ENCODE measurements at places on chromosomes 2 and 18. TPM values are rescaled to one million over a fixed set of nuclear protein-coding genes. Genes with fewer than 3 reads are reported as not detected.

DNA sequence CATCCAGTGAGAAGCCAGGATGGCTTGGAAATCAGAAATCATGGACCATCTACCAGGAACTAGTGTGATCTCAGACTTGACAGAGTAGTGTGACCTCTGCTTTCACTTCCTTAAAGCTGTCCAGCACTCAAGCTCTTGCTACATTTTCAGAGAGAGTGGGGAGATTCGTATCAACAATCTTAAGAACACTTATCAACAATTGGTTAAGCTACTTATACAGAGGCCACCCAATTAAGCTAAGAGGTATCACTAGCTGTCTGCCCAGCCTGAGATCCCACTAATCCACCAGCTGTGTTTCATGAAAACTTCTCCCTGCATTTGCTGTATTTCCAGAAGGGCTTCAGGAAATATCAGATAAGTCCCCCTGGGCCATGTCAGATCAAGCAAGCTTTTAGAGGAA is 4.2 kb downstream of the RPRM start:
- no peaks in the 10 kb centered on the region for H3K27me3 ChIP-seq
- no peaks in the 10 kb centered on the region for H3K4me1 ChIP-seq
- H3K27ac ChIP-seq: no peak overlapping the region
- no peak for DNase-seq
- H3K4me3 ChIP-seq: no peak overlapping the region
- H3K36me3 ChIP-seq: no peaks in the 10 kb centered on the region

- DNase-seq: no peak
- no peaks in the 10 kb centered on the region for H3K4me1 ChIP-seq
- no peaks in the 10 kb centered on the region for H3K27me3 ChIP-seq
- H3K27ac ChIP-seq: no peak overlapping the region
- H3K36me3 ChIP-seq: no peaks in the 10 kb centered on the region
Measured at GRCh38 chr2:134197445-134197844, 56.4 kb upstream of the MGAT5 start.

DNA sequence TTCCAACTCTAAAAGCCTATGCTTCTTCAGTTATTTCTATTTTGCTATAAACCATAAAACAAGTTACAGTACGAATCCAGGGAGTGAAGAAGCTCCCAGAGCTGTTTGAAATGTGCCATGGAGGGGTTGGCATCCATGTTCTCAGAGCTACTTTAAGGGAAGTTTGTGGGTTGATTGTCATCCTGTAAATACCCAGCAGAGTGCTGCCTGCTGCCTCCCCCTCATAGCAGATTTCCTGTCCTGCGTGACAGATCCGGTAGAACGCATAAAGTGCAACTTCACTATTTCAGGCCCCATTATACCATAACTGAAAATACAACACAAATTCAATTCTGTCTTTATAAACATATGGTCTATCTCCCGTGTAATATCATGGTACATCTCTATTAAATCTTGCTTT is 114.4 kb downstream of the CTNNA2 start:
- DNase-seq: no peak
- no peaks in the 10 kb centered on the region for H3K27me3 ChIP-seq
- no peaks in the 10 kb centered on the region for H3K4me1 ChIP-seq
- no peaks in the 10 kb centered on the region for H3K36me3 ChIP-seq

- no peak overlapping the region for H3K27ac ChIP-seq
- no peak for DNase-seq
- no peak overlapping the region for H3K4me3 ChIP-seq
- peaks cover 8% of the 10 kb centered on the region for H3K4me1 ChIP-seq
Measured at GRCh38 chr2:101812226-101812625, 114.7 kb downstream of the MAP4K4 start.

DNA sequence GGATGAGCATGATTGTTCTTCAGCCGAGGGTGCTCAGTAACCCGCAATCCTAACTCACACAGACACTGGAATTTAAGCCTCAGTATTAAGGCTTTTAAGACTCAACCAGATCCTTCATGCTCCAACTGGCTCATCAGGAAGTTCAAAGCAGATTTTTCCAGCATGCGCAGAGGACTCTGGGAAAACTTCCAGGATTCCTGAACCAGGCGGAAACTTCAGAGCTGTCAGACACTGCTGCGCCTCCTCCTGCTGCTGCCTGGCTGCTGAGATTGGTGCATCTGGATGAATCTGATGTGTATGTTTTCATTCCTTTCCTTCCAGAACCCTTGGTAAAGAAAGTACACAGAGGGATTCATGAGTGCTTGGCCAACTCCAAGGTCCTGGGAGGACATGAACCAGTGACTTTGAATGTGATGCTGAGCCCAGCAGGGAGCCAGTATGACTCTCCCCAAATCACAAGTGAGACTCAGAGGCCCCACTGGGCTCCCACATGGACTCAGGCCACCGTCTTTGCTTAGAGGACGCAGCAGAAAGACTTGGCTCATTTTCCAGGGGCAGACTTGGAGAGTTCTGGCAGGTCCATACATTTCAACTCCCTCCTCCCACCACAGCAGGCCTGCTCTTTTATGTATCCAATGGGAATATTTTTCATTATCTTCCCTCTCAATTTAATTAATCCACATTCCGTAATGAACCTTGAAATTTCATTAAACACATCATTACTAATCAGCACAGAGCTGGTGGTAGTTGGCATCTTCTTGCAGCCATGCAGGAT is 143.5 kb upstream of the HDAC4 start:
- H3K27me3 ChIP-seq: peaks cover 99% of the 10 kb centered on the region
- no peaks in the 10 kb centered on the region for H3K4me1 ChIP-seq
- H3K36me3 ChIP-seq: no peaks in the 10 kb centered on the region
- no peak overlapping the region for H3K27ac ChIP-seq

DNA sequence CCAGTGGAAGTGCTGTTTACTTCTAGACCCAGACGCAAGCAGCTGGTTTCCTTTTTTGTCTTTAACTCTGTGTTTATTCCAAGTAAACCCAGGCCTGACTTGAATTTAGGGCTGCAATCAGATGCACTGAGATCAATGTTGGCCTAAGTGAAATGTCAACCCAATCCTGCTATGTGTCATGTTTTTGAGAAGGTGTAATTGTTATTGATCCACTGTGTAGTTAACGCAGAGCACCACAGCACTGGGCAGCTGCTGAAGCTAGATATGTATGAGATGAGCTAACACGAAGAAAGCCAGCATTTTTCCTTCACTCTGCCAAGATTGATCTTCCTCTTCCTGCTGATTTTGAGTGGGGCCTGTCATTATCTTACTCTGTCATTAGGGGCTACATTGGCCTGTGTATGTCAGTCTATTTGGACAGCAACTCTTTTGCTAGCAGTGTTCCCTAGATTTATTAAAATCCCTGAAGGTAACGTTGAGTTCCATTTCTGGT is 18.9 kb upstream of the DLX1 start:
- H3K4me1 ChIP-seq: no peaks in the 10 kb centered on the region
- no peak overlapping the region for H3K27ac ChIP-seq
- no peak for DNase-seq
- no peaks in the 10 kb centered on the region for H3K27me3 ChIP-seq

Gene MAPK4
- total RNA-seq: not detected

Gene RNF125
- 0.15 TPM for total RNA-seq
